ENCODE measurements at places on chromosomes 6 and 20. TPM values are rescaled to one million over a fixed set of nuclear protein-coding genes. Genes with fewer than 3 reads are reported as not detected.

Gene C20orf144
- not detected for total RNA-seq

Gene HLA-DQB2
- total RNA-seq, result 0.33 TPM

DNA sequence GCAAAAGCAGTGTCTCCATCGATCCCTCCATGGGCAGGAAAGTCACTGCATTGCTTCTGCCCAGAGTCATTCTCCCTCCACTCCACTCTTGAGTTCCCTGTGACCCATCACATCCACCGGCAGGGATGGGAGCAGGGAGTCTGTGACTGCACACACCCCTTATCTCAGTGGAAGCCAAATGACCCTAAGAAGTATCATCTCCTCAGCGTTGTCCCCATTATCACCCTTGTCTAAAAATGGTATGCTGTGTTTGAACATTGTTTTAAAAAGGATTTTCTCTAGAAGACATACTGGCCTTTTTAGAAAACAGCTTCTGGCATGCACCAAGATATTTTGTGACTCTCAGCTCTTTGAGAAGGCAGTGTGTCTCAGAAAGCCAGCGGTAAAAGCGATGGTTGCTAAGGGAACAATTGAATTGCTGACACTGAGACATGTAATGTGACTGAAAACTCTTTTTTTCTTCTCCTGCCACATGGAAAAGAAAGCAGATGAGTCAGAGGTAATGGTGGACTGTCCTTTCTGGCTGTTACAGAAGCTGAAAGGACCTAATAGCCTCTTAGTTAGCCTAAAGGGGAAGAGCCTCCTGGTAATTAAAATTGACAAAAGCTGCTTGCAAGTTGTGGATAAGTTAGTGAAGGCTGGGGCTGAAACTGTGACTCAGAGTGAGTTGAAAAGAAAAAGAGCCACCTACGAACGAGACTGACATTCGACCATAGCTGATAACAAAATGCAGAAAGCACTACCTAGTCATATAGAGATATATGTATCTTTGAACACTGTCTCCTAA lies 120.5 kb downstream of the MAP3K7 start:
- no peaks in the 10 kb centered on the region for H3K36me3 ChIP-seq
- no peak for DNase-seq
- H3K4me1 ChIP-seq, result peaks cover 5% of the 10 kb centered on the region
- no peak overlapping the region for H3K4me3 ChIP-seq
- no peak overlapping the region for H3K27ac ChIP-seq
- H3K27me3 ChIP-seq, result no peaks in the 10 kb centered on the region

DNA sequence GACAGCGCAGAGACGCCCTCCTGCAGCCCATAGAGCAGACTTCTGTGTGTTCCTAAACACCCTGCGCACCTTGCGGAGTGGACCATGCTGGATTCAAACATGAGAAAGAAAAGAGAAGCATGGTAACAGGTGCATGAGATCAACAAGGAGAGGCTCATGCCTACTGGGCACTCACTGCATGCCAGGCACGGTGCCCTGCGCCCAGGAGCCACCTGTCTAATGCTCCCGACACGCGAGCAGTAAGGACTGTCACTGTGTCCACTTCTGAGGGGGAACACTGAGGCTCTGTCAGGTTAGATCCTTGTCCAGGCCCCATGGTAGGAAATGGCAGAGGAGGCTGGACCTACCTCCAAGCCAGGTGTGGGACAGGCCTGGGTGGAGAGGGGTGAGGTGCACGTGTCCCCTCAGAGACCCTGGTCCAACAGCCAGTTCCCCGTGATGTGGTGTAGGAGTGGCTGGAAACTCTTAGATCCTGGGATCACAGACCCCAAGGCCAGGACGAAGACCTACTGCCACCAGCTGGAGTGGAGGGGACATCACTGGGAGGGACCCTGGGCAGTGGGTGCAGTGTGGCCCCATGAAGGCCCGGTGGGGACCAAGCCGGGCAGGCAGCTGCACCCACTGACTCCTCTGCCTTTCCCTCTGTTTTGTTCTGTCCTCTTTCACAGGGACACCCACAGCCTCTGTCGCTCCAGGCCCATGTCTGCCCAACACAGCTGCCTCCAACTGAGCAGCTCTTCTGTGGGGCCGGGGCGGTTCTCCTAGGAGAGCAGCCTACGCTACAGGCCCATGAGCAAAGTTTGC lies 29.5 kb downstream of the ZBP1 start:
- H3K27me3 ChIP-seq, result no peaks in the 10 kb centered on the region
- no peak for DNase-seq
- H3K27ac ChIP-seq, result no peak overlapping the region
- no peaks in the 10 kb centered on the region for H3K4me1 ChIP-seq

- H3K4me1 ChIP-seq, result no peaks in the 10 kb centered on the region
- no peak overlapping the region for H3K27ac ChIP-seq
- no peak for DNase-seq
Observed at GRCh38 chr6:154234019-154234772, 122.4 kb downstream of the IPCEF1 start.

All from ovary (tissue), 10 donors.